NCI-H1092 treated with DMSO at 0.1 percent for 48 hours (cell line): ENCODE measurements at places on chromosomes 4 and X.
A peak's percentile ranks its signal among the peaks of the same experiment; 100 is the strongest.

DNA sequence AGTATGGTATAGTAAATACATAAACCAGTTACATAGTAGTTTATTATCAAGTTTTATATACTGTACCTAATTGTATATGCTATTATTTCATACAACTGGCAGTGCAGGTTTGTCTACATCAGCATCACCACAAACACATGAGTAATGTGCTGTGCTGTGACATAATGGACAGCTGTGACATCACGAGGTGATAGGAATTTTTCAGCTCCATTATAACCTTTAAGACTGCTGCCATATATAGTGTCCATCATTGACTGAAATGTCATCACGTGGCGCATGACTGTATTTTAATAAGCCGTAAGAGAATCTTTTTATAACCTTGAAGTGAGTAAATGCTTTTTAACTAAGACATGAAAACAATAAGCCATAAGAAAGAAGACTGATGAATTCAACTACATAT, 44.8 kb upstream of the ANK2 start:
- no peak for DNase-seq

- no peak for DNase-seq
Observed at GRCh38 chr4:147355847-147356246, 125.0 kb upstream of the EDNRA start.

- DNase-seq = no peak
Observed at GRCh38 chr4:176150356-176150682, 45.1 kb downstream of the SPATA4 start.

DNA sequence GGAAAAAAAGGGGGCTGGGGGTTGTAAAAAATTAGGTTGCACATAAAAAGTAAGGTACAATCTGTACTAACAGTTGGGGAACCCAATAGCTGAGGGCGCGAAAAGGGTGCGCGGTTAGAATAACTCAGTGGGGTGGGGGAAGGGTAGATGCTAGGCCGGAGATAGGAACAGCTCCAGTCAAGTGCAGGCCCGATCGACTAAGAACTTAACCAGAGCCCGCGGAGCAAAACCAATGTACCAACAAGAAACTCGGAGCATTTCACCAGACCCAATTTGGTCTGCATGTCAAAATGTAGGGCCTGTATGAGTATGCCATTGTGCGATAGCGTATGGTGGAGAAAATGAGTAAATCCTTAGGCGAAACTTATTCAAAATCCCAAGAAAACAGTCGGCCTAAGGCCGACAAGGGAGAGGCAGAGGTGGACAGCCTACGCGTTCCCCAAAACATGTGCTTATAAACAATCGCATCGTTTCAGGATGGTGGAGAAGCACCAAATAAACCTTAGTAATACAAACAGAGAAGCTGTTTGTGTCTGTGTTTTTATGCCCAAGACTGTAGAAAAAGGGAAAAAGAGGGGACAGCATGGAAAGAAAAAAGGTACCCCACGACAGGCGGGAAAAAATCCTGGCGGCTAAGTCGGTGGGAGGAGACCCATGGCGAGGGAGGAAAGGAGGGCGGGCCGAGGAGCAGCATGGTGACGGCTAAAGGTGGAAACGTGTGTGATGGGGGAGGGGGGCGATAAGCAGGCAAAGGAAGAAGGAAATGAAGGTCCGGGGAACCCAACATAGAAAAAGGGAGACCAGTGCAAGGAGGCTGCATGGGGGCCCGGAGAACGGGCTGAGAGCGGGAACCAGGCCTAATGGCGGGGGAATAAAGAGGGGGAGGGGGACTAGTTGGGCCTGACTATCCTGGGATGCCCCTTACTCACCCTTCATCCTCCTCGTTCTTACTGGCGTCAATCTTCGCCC, 990 bp downstream of the HNRNPD start:
- DNase-seq = peak; percentile 78

- DNase-seq = no peak
Observed at GRCh38 chr4:139455126-139455538, 1.2 kb downstream of the RAB33B start.

DNA sequence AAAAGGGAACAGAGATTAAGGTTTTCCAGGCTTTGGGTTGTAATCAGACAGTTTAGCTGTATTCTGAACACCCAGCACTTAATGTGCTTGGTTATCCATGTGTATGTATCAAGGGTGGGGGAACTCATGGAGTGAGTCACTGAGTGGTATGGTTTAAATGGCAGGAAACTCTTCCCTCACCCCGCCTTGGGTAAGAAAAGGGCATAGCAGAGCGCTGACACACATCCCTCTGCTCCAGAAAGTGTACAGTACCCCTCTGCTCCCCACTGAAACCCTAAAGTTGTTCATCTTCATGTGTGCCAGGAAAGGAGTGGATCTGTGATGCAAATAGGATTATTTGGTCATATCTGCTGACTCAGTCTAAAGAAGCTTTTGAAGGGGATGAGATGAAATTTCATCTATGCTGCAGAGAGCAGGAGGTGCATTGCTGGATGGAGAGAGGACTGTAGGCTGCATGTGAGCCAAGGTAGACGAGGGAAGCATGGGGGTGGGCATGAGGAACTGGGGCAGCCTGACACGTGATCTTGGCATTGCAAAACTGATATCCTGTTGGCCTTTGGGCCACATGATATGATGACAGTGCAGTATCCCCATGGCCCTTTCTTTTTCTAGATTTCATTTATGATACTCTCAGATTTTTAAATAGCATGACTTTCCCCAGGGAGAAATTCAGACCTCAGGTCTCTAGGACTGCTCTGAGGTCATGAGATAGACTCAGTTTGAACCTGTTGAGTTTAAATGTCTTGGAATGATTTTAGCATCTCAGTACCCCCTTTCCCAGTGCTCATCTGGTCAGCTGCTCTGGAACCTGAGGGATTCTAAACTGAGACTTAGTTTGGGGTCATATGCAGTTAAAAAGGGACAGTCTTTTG, 84.8 kb downstream of the TMEM164 start:
- no peak for DNase-seq

DNA sequence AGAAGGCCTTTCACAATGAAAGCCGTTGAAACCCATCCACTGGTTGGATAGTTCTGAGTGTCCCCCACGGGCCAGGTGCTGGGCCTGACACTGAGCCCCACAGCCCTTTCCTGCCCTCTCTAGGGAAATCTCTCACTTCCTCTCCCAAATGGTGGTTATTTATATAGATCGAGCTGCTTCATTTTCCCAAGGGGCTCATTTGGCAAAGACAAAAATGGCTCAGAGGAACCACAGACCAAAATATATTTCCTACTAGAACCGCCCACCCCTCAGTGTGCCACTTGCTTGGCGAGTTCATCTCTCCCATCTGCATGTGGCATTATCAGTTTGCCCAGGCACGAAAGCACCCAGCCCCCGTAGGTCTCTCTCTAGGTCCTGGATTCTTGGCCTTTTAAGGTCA, 53.3 kb upstream of the STIM2 start:
- DNase-seq = no peak

DNA sequence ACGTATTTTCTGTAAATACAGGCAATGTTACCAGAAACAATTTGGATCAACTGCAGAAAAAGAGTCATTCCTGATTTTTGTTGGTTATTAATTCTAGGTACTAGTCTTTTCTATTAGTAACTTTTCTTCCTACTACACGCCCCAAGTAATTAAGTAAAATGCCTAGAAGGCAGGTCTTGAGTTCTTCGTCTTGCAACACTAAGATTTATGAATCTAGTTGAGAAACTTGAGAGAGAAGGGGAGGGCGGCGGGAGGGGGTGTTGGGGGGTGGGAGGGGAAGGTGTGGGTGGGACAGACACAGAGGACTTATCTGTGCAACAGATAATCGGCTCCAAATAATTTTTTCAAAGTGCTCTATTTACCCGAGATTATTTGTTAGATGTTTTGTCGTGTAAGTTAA, 3.0 kb downstream of the RAP2C start:
- no peak for DNase-seq

DNA sequence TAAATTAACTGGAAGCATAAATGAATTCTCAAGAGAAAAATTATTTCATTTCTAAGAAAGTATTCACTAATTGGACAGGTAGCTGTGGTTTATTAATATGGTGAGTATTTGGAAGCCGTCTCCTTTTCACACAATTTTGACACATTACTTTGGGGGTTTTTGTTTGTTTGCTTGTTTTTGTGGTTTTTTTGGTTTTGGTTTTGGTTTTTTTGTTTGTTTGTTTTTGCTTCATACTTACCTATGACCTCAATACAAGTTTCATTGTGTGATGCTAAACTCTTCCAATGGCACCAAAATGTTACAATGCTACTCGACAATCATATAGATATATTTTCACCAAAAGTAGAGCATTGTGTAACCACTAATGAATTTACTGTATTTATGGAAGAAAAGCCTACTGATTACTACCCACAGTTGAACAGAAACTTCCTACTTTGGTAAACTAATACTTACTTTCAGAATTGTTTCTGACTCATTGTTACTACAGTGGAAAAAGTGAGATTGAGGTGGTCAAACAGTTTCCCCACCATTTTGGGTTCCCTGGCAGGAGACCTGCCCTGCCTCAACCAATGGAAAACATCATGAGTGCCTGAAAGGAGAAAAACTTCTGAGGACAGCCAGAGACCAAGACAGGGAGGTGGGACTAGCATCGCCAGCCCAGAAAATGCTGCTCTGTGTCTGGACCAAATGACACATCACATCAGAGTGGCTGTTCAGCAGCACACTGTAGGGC, 443.1 kb downstream of the HNRNPD start:
- no peak for DNase-seq

- DNase-seq = no peak
Observed at GRCh38 chrX:144627947-144628346, 619.4 kb upstream of the SPANXN1 start.

DNA sequence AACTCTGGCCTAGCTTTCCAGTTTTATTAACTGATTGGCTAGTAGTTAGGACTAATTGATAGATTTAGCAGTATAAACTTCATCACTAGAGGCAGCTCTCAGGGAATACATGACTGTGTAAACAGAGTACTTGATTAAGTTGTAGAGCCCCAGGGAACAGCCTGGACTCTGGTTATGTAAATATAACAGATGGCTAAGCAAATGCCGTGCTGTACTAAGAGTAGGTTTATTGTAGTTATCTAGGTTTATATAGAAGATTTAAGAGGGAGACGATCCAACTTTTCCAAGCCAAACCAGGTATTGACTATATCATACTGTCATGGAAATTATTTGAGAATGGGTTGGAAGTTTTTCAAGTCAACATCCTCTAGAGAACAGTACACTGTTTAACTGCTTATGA, 463.4 kb upstream of the GRID2 start:
- peak; percentile 68 for DNase-seq

DNA sequence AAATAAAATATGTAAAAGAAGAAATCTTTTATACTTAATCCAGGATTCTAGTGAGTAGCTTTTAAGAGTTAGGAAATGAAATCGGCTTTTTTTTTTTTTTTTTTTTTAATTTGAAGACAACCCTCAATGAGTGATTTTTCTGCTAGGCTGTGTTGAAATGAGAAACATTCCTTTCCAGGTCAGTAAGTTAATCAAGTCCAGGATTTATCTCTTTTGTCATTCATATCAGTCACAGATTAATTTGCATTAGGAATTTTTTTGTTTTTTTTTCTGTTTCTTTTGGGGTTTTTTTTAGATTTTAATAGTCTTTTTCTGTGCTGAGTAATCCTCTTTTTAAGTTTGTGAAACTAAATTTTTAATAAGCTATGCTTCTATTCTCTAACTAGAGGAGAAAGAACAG, 448.1 kb downstream of the ADGRL3 start:
- DNase-seq = no peak

- DNase-seq = no peak
Observed at GRCh38 chrX:45540181-45540580, 339.5 kb upstream of the DIPK2B start.

DNA sequence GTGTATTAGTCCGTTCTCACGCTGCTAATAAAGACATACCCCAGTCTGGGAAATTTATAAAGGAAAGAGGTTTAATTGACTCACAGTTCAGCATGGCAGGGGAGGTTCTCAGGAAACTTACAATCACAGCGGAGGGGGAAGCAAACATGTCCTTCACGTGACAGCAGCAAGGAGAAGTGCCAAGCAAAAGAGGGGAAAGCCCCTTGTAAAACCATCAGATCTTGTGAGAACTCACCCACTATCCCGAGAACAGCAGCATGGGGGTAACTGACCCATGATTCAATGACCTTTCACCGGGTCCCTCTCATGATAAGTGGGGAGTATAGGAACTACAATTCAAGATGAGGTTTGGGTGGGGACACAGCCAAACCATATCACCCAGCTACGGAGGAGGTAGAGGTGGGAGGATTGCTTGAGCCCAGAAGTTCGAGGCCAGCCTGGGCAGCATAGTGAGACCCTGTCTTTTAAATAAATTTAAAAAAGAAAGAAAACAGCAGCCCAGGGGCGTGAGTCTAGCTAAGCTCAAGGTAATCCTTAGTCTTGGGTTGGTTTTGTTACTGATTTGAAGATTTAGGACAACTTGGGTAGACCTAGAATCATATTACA, 46.4 kb upstream of the TMEM131L start:
- no peak for DNase-seq

DNA sequence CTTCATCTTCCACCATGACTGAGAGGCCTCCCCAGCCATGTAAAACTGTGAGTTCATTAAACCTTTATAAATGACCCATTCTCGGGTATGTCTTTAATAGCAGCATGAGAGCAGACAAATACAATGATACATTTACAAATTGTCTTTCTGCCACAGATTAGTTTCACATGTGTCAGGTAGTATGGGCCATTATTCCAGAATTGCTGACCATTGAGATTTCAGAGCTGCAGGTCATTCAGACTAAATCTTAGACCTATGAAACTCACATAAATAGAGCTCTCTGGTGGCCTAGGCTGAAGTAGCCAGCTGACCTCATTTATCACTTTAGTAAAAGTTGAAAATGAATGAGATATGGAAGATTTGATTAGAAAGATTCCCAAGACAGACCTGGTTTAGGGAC, 105.8 kb downstream of the FIP1L1 start:
- no peak for DNase-seq

GRCh38 chrX:103343105-103343504, 13.1 kb downstream of the TCEAL7 start:
- DNase-seq = peak; percentile 15

- no peak for DNase-seq
Observed at GRCh38 chrX:8914681-8915080, 113.5 kb upstream of the FAM9A start.

DNA sequence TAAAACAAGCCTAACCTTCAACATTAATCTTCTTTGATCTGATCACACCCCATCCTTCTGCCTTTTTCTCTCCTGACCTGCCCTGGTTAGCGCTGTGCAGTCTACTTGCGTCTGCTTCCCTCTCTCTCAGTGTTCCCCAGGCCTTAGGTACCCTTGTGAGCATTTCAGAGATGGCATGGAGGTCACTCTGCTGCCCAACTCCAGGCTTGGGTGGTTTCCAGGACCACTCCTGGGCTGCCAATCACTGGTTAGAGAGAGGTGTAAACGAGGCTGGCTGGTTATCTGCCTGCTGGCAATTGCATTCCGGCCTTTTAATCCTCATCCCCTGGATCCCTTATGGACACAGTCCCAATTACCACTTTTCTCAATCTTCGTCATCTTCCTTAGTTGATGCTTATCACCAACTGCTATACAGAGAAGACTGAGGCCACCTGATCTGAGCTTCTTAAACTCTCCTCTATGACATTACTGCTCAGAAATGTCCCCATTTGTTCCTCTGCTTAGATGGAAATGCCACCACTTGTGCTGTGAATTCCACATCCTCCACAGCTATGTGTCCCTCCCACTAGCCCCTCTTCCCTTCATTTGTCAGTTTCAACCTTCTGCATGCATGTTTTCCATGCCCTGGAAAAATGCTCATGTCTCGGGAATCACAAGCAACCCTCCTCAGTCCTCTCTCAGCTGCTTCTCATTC, 29.0 kb upstream of the BCLAF3 start:
- no peak for DNase-seq

GRCh38 chr4:22363036-22363435, 152.8 kb downstream of the ADGRA3 start:
- no peak for DNase-seq
